ENCODE measurements at places on chromosomes 1 and 21.

DNA sequence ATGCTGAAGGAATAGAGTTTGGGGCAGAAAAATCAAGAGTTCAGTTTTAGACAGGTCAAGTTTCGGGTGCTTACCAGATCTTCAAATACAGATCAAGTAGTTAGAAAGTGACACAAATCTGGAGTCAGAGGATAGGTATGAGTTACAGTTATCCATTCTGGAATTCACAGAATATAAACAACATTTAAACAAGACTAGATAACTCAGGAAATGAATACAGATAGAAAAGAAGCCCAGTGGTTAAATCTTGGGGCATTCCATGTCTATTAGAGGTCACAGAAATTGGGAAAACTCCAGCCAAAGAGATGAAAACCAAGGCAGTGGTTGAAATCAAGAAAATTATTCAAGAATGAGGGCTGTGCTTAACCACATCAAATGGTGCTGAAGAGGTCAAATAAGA is 187.0 kb upstream of the HP1BP3 start:
- no peak for DNase-seq

DNA sequence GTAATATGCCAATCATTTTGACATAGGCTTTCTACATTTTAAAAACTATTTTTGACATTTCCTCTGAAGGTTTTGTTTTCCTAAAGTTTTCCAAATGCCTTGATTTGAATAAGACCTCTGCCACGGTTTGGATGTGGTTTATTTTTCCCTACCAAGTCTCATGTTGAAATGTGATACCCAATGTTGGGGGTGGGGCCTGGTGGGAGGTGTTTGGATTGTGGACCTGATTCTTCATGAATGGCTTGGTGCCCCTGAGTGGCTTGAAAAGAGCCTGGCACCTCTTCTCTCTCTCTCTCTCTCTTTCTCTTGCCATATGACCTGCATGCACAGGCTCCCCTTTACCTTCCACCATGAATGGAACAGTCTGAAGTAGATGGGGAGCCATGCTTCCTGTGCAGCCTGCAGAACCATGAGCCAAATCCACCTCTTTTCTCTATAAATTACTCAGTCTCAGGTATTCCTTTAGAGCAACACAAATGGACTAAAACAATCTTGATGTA is 14.8 kb downstream of the MMEL1 start:
- DNase-seq, result no peak

DNA sequence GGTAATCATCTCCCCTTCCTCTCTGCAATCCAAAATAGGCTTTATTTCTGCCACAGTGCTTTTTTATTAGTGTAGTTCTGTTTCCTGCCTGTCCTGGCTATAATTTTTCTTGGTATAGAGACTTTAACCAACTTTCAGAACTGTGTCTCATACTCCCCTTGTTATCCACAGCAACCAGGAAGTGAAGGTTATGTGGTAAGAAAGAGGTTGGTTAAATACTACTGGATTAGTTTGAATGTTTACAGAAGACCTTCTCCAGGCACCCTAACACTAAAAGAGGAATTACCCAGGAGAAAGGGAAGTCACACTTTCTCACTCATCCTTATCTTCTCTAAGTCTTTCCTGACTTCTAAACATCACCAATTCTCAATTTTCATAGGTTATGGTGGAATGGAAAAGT is 17.8 kb upstream of the TNFSF4 start:
- no peak for DNase-seq

DNA sequence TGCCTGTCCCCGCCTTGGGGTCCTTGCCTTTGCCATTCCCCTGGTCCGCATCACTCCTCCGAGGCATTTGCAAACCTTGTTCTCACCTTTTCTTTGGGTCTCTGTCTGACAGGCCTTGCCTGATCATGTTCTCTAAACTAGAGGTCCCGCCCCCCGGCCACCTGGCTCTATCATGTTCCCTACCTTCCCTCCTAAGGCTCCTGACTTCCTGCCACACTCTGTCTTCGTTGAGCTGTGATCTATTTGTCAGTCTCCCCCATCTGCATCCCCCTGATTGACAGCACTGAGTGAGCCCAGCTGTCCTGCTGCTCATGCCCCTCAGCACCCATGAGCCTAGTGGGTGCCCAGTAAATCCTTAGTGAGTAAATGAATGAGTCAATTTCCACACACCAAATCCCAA is 22.8 kb downstream of the ERG start:
- no peak for DNase-seq

DNA sequence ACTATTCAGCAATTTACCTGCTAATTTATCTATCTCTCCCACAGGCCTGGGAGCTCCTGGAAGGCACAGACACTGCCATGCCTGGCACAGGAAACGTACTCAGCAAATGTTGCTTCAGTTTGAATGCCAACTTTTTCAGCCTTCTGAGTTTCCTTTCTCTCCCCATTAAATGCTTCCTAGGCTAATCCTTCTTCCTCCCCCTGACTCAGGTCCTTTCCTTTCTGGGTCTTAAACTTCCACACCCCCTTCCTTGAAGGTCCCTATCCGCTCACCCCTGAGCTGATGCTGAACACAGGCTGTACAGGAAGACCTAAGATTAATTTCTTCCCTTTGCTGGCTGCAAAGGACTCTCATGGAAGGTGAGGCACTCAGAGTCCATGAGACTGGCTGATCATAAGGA is 40.3 kb upstream of the ECE1 start:
- no peak for DNase-seq

DNA sequence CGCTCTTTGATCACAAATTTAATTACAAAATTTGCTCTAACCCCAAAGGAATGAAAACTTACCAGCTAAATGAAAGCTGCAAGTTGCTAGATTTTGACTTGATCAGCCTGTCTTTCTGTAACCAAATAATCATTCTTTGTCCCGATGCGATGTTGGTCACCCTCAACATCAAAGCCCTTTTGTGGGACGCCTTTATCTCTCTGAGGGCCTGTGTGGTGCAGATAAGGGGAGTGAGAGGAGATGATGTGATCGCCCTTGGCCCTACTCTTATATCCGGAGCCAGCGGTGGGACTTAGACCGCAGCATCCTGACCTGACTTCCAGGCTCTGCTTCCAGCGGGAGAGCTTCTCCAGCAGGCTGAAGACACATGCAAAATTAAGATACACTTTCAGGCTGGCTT is 19.3 kb upstream of the UMODL1 start:
- no peak for DNase-seq

- no peak for DNase-seq
Observed at GRCh38 chr1:57492586-57493226, 68.8 kb upstream of the DAB1 start.

GRCh38 chr21:39961251-39961650 is 94.0 kb downstream of the PCP4 start:
- no peak for DNase-seq

DNA sequence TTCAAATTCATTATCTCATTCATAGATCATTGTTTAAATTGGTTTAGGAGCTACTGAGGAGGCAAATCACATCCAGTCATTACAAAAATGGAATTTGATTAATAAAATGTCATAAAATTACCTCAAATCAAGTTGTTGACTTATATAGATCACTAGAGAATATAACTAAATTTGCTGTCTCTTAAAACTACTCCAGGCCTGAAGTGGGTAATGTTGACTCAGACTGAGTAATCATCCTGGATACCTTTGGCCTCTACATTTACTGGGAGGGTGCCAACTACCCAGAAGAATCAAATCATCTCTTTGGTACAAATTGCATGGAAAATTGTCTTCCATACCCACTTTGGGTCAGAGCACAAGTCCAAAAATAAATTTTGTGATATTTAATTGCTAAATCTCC is 191.2 kb upstream of the GREM2 start:
- DNase-seq, result no peak

DNA sequence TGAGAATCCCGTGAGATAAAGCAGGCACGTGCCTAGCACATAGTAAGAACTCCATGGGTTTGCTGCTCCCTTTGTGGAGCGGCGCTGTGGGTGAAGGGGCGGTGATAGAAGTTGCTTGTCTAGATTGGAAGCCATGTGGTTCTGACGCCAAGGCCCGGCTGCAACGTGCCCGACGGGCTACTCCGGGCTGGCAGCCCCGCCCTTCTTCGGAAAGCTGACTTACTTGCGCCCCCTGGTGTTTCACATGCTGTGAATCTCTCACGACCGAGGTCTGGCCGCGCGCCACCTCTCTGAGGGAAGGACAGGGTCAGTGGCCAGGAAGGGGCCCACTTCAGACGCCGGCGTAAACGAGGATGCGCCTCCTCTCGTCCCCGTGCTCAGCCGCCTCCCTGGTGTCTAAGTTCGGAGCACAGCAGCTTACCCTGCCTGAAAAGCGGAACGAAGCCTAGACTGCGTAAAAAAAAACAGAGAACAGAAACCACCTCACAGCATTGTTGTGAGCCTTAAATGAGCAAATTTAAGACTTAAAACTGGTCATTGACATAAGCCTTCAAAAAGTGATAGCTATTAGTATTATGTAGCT is 42.6 kb upstream of the WNT2B start:
- DNase-seq, result peak; percentile 68

- no peak for DNase-seq
Observed at GRCh38 chr1:101108111-101108500, 82.5 kb upstream of the DPH5 start.

- no peak for DNase-seq
Observed at GRCh38 chr1:75673885-75674284, 50.6 kb upstream of the ACADM start.

DNA sequence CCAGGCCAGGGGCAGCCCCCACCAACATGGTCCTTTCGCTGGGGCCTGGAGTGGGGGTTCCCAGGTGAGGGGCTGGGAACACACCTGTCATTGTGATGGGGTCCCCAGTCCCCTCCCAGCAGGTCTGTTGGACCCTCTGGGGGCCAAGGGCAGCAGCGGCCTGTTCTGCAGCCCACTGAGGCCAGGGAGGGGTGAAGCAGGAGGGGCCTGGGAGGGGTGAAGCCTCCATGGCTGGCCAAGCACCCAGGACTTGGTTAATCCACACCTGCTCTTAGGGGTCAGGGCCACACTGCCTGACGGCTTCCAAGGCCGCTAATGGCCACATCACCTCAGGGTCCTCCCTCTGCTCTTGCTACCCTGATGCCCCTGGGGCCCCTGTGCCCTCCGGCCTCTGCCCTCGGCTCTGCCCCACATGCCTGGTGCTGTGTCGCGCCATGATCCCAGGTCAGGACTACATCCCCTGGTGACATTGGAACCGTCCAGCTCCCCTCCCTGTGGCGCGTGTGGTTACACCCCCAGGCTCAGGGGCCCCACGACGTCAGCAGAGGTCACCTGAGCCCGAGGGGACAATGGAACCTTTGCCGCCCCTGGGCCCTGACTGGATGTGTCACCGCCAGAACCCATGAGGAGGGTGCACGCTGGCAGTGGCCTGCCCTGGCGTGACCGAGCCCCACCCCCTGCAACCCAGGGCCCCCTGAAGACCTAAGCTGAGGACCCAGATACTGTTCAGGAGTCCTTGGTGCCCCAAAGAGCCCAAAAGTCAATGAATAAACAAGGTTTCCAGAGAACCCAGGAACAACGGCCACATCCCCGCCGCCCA is 7.0 kb downstream of the TNFRSF18 start:
- no peak for DNase-seq

GRCh38 chr21:27220416-27220815 is 253.5 kb upstream of the ADAMTS5 start:
- DNase-seq, result no peak

GRCh38 chr1:28129150-28129549 is 40.7 kb upstream of the EYA3 start:
- no peak for DNase-seq

- DNase-seq, result no peak
Observed at GRCh38 chr1:228007049-228007800, 427 bp downstream of the WNT3A start.

- no peak for DNase-seq
Observed at GRCh38 chr1:37100310-37100709, 66.0 kb upstream of the GRIK3 start.

DNA sequence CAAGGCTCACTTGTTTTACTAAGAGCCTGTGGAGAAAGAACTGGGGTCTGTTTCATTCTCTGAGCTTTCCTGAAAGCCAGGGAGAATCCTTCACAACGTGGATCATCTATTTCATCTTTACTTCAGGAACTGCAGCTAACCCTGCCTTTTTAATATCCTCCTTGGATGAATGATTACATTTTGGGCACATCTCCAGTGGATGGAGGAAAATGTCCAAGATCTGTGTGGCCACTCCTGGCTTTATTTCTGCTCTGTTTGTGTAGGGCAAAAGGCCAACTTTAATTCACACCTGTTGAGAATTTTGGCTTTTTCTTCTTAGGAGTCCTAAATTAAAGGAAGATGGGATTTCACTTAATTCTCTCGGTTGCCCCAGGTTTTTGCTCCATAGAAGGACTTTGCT is 69.5 kb upstream of the CACNA1E start:
- no peak for DNase-seq

DNA sequence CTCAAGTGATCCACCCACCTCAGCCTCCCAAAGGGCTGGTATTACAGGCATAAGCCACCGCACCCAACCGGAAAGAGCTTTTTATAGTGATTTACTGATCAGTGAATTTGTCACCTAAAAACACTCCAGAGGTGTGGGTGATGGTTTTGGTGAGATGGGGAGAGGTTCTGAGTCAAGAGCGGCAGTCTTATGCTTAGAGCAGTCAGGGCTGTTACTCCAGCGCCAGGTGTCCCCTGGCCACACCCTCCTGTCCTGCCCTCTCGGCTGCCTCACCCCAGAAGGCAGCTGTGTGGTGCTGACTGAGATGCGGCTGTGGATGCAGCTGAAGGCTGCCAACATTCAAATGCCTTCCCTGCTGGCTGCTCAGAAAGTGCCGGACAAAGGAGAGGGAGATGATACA is 94.5 kb upstream of the LPGAT1 start:
- DNase-seq, result no peak

DNA sequence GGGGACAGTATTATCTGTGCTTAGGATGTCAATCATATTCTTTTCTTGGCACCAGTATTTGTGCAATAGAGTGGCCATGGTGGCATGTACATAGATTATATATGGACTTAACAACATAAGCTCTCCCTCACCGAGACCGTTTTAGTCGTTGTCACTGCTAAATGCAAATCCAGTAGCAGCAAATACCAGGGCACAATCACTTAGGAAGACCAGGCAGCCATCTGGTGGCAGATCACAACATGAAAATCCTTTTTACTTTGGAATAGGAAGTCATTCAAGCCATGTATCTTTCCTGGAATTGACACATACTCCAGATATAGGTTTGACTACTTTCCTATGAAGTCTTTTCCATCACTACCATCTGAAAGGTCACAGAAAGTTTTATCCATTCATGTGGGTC is 53.2 kb upstream of the C1orf87 start:
- DNase-seq, result no peak

GRCh38 chr21:45838634-45839033 is 142.9 kb upstream of the COL6A1 start:
- no peak for DNase-seq

- no peak for DNase-seq
Observed at GRCh38 chr1:119731741-119732430, 20.2 kb downstream of the PHGDH start.

Data from activated CD8-positive, alpha-beta memory T cell treated with anti-CD3 and anti-CD28 coated beads for 4 hours (primary cell).